ENCODE measurements at places on chromosomes 6 and 20.

DNA sequence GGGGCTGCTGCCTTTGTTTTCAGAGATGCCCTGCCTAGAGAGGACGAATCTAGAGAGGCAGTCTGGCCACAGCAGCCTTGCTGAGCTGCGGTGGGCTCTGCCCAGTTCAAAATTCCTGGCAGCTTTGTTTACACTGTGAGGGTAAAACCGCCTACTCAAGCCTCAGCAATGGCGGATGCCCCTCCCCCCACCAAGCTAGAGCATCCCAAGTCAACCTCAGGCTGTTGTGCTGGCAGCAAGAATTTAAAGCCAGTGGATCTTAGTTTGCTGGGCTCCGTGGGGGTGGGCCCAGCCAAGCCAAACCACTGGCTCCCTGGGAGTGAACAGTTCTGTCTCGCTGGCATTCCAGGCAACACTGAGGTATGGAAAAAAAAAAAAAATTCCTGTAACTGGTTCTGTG lies 970.9 kb downstream of the TBC1D32 start:
- DNase-seq, result no peak

GRCh38 chr6:47535316-47536225 lies 58.0 kb downstream of the CD2AP start:
- no peak for DNase-seq

DNA sequence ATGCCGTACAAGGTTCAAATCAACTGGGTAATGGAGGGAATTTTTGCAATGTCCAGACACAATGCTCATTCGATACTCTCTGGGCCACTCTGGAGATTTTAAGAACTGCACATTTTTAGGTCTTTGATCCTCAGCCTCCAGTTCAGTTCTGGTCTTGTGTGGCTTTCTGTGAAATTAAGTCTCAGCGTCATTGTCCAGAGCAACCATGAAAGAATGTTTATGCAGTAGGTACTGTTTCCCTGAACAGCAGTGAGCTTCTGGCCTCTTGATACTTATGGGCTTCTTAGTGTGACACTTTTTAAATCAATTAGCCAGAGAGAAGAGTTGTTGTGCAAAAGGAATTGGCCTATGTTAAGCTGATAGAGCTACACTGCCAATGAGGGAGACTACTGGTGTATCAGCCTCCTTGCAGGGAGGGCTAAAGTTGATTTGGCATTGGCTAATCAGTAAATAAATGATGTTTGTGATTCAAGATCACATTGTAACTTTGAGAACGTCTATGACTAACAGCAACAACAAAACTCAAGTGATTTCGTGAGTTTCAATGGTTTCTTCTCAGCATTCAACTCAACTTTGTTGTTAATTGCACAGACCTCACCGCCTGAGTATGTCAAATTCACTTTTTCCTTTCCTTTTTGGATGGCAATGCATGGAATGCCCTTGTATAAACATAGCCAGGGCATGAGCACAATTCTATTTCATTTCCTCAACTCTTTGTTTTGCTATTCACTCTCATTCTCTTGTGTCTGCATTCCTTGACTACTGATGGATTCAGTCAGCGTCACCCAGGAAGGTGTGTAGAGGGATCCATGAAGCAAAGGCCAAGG lies 85.1 kb downstream of the GJA1 start:
- no peak for DNase-seq

GRCh38 chr20:52540509-52540908 lies 348.9 kb upstream of the ZFP64 start:
- DNase-seq, result no peak

- no peak for DNase-seq
Measured at GRCh38 chr20:5156675-5157448, 30.1 kb downstream of the CDS2 start.

GRCh38 chr20:6611911-6612605 lies 155.4 kb upstream of the BMP2 start:
- no peak for DNase-seq

DNA sequence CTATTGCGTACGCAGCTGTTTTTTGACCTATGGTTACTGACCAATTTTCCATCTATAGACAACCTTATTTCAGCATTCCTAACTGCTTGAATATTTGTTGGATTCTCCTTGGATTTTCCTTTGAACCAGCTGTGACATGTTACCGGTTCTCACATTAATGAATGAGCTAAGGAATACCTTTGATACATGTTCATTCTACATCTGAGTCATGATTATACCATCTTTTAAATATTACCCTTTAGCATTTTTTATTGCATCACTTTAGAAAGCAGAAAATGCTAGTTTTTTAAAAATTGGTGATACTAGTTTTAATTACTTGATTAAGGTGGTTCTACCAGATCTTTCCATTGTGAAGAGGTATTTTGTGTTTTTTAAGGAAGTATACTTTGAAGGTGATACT lies 1.9 kb upstream of the IGF2R start:
- no peak for DNase-seq

DNA sequence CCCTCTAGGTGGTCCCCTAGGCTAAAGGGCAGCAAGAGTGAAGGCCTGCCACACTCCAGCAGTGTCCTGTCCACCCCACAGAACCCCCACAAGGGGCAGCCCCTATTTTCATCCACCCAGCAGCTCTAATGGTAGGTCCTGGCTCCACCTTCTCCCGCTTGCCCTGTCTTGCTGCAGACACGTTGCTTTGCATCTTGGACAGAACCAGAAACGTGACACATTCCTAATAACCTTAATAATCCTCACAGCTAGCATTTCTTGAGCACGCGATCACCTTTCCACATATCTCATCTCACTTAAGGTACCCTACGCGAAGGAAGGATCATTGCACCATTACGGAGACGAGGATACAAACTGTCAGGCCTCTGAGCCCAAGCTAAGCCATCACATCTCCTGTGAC lies 11.7 kb upstream of the SLC22A23 start:
- DNase-seq, result no peak

DNA sequence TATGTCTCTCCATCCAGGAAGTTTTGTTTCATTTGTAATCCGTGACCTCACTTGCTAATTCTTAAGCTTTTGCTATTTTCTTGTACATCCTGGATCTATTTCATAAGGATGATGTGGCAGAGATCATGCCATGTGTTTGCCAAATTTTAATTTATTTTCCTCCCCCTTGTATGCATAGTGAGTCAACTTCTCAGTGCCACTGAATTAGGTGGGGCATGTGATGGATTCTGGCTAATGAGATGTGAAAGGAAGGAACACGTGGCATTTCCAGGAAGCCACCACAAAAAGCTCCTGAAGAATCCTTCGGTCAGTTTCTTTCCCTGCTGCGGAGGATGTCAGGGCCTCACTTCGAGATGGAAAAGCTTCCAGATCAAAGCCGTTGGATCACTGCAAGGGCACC lies 86.2 kb upstream of the PRL start:
- DNase-seq, result no peak

- no peak for DNase-seq
Measured at GRCh38 chr6:133756078-133756695, 132.7 kb upstream of the TCF21 start.

DNA sequence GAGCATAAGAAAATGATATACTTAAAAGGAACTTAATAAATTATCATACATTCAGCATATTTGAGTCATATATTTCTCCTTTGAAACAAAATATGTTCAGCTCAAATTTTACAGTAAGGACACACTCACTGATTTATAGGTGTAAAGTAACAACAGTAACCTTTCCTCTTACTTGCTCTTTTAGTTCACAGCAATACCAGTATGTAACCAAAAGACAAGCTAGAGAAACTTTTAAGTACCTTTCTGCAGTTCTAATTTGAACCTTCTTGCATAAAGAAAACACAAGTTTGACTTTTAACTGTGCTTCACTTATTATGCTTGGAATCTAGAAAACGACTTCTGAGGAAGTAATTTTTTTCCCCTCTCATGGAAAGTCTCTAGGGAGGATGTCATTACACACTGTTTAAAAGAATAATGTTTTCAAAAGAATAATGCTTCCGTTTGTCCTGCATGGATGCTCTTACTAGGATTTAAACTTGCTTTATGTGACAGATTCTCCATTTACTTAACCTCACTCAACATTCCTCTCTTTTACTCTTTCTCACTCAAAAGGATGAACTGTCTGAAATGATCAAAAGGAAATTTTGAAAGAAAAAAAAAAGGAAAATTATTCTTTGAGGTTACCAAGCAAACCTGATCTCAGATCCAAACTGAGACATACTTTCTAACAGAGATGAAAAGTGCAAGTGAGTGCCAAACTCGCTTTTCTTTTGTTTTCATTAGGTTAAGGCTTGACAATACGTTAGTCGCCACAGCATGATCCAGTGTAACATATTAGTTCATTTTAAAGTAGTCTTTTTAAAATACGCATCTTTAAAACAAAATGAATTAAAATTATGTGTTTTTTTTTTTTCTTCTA lies 22.4 kb upstream of the CALHM6 start:
- DNase-seq, result no peak

- no peak for DNase-seq
Measured at GRCh38 chr20:11331096-11331495, 586.6 kb upstream of the BTBD3 start.

GRCh38 chr6:137638926-137639706 lies 144.9 kb upstream of the OLIG3 start:
- no peak for DNase-seq

DNA sequence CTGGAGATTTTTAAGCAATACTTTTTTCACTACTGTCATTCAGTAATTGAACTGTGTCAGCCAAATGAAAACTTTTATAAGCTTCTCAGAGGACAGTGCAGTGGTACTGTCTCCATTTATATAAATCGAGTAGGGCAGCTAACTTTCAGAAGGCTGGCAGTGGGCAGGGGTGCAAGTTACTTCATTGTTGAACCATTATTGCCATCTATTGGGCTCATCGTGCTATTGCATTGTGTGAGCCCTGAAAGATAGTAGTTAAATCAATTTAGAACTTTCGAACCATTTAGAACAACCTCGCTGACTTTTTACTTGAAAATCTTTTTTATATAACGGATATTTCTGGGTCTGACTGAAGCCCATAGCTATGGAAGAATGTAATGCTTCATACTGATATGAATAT lies 347.8 kb upstream of the PLCB4 start:
- DNase-seq, result no peak

DNA sequence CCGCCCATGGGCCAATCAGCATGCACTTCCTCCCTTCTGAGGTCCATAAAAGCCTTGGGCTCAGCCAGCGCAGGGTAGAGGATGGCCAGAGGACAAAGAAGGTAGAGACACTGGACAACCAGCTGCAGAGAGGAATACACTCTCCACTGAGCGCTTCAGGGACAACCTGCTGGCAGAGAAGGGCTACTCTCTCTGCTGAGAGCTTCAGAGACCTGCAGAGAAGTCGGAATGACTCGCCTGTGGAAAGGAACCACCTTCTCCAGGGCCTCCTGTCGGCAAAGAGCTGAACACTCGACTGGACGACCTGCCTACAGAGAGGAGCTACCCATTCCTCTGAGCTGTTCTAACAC lies 31.4 kb upstream of the SLA2 start:
- DNase-seq, result no peak

Measured in activated CD4-positive, CD25-positive, alpha-beta regulatory T cell treated with anti-CD3 and anti-CD28 coated beads, Interleukin-2, amount 50 U/mL, for 16 hours (primary cell).